ENCODE measurements at places on chromosomes 2 and 18.

DNA sequence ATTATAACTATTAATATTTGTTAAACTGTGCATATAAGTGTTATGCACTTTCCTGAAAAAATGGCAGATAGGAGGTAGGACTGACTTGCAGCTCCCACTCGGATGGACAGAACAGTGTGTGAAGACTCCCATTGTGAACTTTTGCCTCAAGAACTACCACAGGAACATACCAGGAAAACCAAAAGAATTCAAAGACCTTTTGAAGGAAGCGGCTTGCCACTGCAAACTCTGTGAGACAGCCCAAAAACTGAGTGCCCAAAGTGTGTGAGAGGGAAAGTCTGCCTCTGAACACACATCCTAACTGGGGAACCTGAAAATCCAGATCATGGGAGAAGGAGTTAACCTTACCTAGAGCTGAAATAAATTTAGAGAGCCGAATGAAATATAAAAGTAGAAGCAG lies 171.0 kb downstream of the ZBTB7C start:
- no peak for DNase-seq

DNA sequence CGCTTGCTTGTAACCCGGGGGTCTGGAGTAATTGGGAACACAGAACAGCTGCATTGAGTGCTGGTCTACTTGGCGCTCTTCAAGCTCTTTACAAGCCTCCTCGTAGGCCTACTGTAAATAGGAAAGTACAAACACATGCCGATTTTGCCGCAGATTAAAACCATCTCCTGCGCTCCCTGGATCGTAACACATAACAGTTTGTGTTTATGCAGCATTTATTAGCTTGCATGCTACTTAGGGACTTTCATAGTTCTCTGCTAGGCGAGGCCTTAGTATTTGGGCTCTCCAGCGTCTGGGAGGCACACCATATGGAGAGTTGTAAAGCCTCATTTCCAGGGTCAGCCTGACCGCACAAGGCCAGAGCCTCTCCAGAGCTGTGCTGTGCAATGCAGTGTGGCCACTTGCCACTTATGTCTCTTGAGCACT lies 84.0 kb upstream of the HAAO start:
- no peak for DNase-seq

DNA sequence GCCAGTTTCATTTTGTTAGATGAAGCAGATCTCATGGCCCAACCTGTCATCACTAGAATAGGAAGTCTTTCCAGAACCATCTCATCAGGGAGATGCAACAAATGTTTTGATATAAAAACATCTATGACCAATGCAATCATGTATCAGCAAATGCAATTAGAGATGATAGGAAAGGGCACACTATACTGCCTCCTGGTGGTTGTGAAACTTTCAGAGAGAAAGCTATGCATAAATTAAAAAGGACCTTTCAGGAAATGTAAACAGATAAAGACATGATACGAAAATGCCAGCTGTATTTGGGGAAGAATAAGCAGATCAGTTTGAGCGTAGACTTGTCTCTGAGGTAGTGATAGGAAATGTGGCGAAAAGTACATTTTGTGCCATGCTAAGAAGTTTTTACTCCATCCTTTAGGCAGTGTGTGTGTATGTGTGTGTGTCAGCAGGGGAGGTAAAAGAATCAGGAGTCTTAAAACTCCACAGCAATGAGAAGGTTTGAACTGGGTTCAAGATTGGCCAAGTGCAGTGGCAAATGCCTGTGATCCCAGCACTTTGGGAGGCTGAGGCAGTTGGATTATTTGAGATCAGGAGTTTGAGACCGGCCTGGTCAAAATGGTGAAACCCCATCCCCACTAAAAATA lies 479.3 kb downstream of the CPS1 start:
- DNase-seq: peak; percentile 26

- no peak for DNase-seq
These were observed 430.0 kb upstream of the VWC2L start for GRCh38 chr2:213980883-213981282.

Measured in neuronal stem cell (in vitro differentiated cells).